Mesenchymal stem cell (in vitro differentiated cells and primary cell): ENCODE measurements at places on chromosomes 3 and 15.

- DNase-seq: no peak
Measured at GRCh38 chr3:193711523-193711963, 118.5 kb downstream of the OPA1 start.

GRCh38 chr3:58242340-58242739, 4.7 kb downstream of the ABHD6 start:
- no peak for DNase-seq

GRCh38 chr3:186782542-186783057, 777 bp upstream of the EIF4A2 start:
- no peak for DNase-seq

GRCh38 chr3:135261214-135261775, 466.2 kb downstream of the EPHB1 start:
- DNase-seq: no peak
